ENCODE measurements at places on chromosomes 7 and 10. TPM values are rescaled to one million over a fixed set of nuclear protein-coding genes. Genes with fewer than 3 reads are reported as not detected.

TMEM176B gene
- 24.8 TPM for polyA plus RNA-seq

CADPS2 gene
- polyA plus RNA-seq: 6.7 TPM

SLC18A2 gene
- polyA plus RNA-seq: 0.12 TPM

LRRN3 gene
- 1.2 TPM for polyA plus RNA-seq

TFR2 gene
- polyA plus RNA-seq: 0.29 TPM

LIPM gene
- not detected for polyA plus RNA-seq

COL17A1 gene
- polyA plus RNA-seq: 0.36 TPM

OR9A2 gene
- polyA plus RNA-seq: not detected

IKZF5 gene
- 3.8 TPM for polyA plus RNA-seq

PIK3CG gene
- polyA plus RNA-seq: 0.16 TPM

PALS2 gene
- 1.2 TPM for polyA plus RNA-seq

SPDYE2 gene
- 0.51 TPM for polyA plus RNA-seq

ADAMTS14 gene
- 0.66 TPM for polyA plus RNA-seq

ZNF12 gene
- polyA plus RNA-seq: 7.2 TPM

NUP205 gene
- polyA plus RNA-seq: 13.7 TPM

SRRM3 gene
- 36.2 TPM for polyA plus RNA-seq

SPAM1 gene
- polyA plus RNA-seq: not detected

NUTM2E gene
- not detected for polyA plus RNA-seq

CYP26C1 gene
- not detected for polyA plus RNA-seq

WDR91 gene
- polyA plus RNA-seq: 8.6 TPM

PRSS37 gene
- not detected for polyA plus RNA-seq

GRIFIN gene
- not detected for polyA plus RNA-seq

ZNF853 gene
- polyA plus RNA-seq: 1.2 TPM

PRR15 gene
- polyA plus RNA-seq: 0.42 TPM

FZD8 gene
- 1.7 TPM for polyA plus RNA-seq

EFCAB10 gene
- polyA plus RNA-seq: not detected

FAM131B gene
- 0.37 TPM for polyA plus RNA-seq

EXOC6 gene
- 8.0 TPM for polyA plus RNA-seq

CNPY1 gene
- not detected for polyA plus RNA-seq

FLNC gene
- polyA plus RNA-seq: 1,054 TPM

HOGA1 gene
- 58.3 TPM for polyA plus RNA-seq

PLAU gene
- 5.6 TPM for polyA plus RNA-seq

HDAC9 gene
- polyA plus RNA-seq: 8.0 TPM

CALHM1 gene
- polyA plus RNA-seq: not detected

PHKG1 gene
- 14.8 TPM for polyA plus RNA-seq

CPED1 gene
- polyA plus RNA-seq: 4.0 TPM

CCDC172 gene
- polyA plus RNA-seq: not detected

KCND2 gene
- not detected for polyA plus RNA-seq

UNCX gene
- polyA plus RNA-seq: not detected

MKI67 gene
- polyA plus RNA-seq: 0.15 TPM

MSMB gene
- not detected for polyA plus RNA-seq

CLRN3 gene
- not detected for polyA plus RNA-seq

IDI2 gene
- 0.22 TPM for polyA plus RNA-seq

SYNPO2L gene
- polyA plus RNA-seq: 147 TPM

ARHGEF5 gene
- 0.80 TPM for polyA plus RNA-seq

RNF148 gene
- polyA plus RNA-seq: 0.03 TPM

ANTXRL gene
- 0.22 TPM for polyA plus RNA-seq

CALML5 gene
- not detected for polyA plus RNA-seq

MYH16 gene
- not detected for polyA plus RNA-seq

PTEN gene
- 21.8 TPM for polyA plus RNA-seq

SPDYE9 gene
- not detected for polyA plus RNA-seq

SPDYE16 gene
- 0.06 TPM for polyA plus RNA-seq
